ENCODE measurements at places on chromosomes 1 and 21. TPM values are rescaled to one million over a fixed set of nuclear protein-coding genes. Genes with fewer than 3 reads are reported as not detected.

DNA sequence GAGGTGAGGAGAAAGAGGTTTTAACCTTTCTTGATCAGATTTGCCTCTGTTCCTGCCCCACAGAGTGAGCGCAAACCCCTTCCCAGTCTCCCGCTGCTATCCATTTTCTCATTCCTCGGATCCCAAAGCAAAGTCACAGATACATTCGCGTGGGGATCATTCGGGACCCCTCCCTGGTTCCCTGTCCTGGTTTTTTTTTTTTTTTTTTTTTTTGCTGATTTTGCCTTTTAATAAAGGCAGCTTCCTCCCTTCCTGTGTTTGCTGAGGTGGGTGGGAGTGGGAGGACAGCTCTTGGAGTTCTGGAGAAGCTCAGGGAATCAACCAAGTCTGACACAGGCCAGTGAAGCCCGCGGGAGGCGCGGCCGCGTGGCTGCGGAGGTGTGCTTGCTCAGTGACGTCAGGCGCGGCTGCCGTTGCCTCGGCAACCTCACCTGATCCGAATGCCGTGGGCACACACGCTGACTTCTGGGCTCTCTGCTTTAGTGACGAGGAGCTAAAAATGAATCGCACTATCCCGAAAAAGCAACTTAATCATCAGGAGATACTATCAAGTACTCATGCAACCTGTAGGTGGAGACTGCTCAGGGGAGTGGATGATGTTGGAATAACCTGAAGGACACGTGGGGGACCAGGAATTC is 106.4 kb downstream of the TBX19 start:
- H3K27ac ChIP-seq = no peak overlapping the region
- DNase-seq = peak; percentile 10

DNA sequence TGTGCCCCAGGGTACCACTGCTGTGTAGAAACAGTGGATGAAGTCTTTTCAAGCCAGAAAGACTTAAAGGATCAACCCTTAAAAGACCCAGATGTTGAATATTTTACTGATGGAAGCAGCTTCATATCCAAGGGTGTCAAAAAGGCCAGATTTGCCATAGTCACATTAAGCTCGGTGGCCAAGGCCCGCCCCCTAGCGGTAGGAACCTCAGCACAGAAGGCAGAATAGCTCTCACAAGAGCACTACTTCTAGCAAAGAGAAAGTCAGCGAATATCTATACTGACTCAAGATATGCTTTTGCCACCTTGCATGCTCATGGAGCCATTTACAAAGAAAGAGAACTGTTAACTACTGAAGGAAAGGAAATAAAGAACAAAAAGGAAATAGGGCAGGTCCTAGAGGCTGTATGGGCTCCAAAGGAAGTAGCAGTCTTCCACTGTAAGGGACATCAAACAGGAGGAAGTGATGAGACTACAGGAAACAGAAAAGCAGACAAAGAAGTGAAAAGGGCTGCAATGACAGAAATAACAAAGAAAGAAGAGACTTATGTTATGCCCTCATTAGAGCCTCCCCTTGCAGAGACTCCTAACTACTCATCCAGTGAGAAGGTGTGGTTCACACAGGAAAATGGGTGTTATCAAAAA is 90.5 kb downstream of the LIPI start:
- DNase-seq = peak; percentile 16
- H3K27me3 ChIP-seq = no peaks in the 10 kb centered on the region
- no peak overlapping the region for H3K27ac ChIP-seq
- H3K4me1 ChIP-seq = no peaks in the 10 kb centered on the region
- no peaks in the 10 kb centered on the region for H3K36me3 ChIP-seq

DNA sequence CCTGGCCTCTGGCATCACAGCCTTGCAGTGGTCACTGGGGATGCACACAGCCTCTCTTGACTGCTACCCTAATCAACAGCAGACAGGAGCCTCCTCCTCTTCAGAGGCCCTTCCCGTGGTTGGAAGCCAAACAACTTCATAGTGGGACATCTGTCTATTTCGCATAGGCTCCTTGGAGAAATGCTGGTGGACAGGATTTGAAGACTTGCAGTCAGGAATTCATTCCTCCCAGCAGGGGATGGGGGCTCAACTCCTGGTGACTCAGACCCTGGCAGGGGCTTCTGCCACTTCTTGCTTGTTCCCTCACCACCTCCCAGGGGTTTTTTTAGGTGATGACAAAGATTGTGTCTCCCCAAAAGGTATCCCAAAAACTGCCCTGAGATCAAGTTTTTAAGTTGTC is 191.7 kb upstream of the CAMK1G start:
- no peaks in the 10 kb centered on the region for H3K4me1 ChIP-seq
- no peak for DNase-seq
- H3K27ac ChIP-seq = no peak overlapping the region
- H3K36me3 ChIP-seq = no peaks in the 10 kb centered on the region
- no peak overlapping the region for H3K4me3 ChIP-seq

Gene TRPM2
- 0.55 TPM for total RNA-seq

Gene NHLH2
- not detected for total RNA-seq

Gene MYOG
- not detected for total RNA-seq

All from heart right ventricle (tissue), 16 donors.